NCI-H1417 treated with DMSO at 0.1 percent for 48 hours (cell line): ENCODE measurements at places on chromosomes 4 and X.

- no peak for DNase-seq
These were observed 1.1 kb downstream of the HTT start for GRCh38 chr4:3075652-3075981.

- DNase-seq = no peak
These were observed 627 bp upstream of the HSD17B11 start for GRCh38 chr4:87391576-87392054.

GRCh38 chrX:150460781-150461180 lies 97.7 kb downstream of the MAMLD1 start:
- DNase-seq = no peak

- no peak for DNase-seq
These were observed 147.0 kb downstream of the DACH2 start for GRCh38 chrX:86295293-86295692.

DNA sequence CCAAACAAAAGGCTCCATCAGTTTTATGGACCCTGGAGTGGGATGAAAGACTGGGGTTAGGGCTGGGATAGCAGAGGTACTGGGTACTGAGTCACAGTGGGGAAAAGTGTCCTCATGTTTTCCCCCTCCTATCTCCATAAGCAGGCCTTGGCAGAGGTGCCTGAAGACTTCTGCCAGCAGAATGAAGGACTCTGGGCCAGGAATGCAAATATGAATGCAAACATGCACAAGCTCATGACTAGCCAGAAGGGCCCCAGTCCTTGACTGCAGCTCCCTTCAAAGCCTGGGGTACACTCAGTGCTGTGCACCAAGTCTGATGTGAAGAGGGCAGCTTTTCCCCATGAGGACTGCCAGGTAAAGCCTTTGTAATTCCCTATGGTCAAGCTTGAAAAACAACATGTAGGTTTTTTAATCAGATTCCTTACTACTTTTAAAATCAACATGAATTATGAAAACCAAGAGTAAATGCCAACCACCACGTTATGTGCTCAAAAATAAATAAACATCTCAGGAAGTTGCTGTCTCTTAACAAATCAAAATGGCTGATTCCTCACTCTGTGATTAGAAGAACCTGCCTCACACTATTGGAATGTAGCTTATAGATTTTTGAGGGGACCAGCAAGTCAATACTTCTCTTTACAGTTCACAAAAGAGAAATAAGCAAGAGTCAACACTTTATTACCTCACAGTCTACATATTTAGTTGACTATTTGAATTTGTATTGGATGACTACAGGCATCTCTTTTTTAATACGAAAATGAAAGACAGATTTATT lies 1512.0 kb downstream of the ARAP2 start:
- DNase-seq = no peak

DNA sequence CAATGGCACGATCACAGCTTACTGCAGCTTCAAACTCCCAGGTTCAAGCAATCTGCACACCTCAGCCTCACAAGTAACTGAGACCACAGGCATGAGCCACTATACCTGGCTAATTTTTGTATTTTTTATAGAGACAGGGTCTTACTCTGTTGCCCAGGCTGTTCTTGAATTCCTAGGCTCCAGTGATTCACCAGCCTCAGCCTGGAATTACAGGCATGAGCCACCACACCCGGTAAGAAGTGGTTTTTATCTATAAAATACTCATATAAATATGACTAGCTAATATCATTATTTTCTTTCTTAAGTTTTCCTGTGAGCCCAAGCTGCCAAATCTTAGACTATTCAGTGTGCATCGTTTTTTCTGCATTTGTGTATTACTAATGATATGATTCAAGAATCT lies 4.4 kb downstream of the SCFD2 start:
- DNase-seq = no peak
